NCI-H187 treated with DMSO at 0.1 percent for 48 hours (cell line): ENCODE measurements at places on chromosomes 13 and 19.

- no peak for DNase-seq
These were observed 332.1 kb downstream of the UQCRFS1 start for GRCh38 chr19:28880735-28881401.

- no peak for DNase-seq
These were observed 97.8 kb downstream of the RNF17 start for GRCh38 chr13:24861617-24862362.

DNA sequence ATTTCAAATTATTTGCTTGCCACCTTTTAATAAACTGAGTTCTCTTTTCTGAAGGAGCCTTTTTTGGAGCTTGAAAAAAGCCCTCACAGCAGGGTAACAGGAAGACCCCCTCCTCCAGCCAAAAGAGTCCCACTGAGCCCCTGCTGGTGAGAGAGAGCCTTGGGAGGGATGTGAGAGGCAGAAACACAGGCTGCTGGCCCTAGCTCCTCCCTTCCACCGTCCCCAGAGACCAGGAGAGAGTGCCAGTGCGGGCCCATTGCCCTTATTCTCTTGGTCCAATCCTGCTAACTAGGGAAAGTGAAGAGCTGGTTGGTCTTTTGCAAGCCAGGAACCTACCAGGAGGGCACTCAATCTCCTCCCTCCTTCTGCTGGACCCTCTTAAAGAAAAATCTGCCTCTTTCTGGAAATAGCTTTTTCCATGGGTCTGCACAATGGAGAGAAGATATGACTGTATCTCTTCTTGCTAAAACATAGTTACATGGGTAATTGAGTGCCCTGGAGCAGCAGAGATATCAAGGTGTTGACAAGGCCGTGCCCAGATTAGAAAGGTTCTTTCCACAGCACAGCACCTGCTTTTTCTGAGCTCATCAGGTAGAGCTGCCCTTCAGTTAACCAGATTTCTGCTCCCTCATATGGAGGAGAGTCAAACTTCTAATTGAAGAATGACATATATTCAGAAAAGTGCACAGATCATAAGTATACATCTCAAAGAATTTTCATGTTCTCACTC, 113.9 kb downstream of the LRCH1 start:
- DNase-seq, result no peak

DNA sequence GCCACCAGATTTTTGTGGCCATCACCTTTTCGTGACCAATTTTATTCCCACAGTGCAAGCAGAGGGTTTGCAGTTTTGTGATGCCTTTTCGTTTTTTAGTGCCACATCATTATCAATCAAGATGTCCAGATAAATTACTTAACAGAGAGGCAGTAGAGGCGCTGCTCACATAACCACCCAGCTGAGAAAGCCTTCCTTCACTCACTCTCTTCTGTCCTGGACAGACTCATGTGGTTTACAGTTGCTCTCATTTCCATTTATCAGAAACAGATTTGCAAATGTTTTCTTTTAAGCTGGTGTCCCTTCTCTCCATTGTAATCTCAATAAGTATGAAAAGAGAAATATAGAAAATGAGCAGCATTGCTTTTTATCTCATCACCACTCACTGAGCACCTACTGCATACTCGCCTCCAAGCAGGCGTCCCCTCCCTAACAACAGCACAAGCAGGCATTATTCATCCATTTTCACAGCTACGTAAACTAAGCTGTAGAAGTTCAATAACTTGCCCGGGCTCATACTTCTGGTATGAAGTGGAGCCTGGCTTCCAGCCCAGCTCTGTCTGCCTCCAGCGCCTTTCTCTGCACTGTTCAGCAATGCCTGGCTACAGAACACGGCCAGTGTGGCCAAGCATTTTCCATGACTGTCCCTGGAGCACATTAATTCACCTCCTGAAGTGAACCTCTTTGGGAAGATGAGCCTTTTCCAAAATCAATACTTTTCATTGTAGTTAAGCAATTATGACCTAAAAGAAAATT, 34.6 kb upstream of the KATNAL1 start:
- DNase-seq, result no peak

DNA sequence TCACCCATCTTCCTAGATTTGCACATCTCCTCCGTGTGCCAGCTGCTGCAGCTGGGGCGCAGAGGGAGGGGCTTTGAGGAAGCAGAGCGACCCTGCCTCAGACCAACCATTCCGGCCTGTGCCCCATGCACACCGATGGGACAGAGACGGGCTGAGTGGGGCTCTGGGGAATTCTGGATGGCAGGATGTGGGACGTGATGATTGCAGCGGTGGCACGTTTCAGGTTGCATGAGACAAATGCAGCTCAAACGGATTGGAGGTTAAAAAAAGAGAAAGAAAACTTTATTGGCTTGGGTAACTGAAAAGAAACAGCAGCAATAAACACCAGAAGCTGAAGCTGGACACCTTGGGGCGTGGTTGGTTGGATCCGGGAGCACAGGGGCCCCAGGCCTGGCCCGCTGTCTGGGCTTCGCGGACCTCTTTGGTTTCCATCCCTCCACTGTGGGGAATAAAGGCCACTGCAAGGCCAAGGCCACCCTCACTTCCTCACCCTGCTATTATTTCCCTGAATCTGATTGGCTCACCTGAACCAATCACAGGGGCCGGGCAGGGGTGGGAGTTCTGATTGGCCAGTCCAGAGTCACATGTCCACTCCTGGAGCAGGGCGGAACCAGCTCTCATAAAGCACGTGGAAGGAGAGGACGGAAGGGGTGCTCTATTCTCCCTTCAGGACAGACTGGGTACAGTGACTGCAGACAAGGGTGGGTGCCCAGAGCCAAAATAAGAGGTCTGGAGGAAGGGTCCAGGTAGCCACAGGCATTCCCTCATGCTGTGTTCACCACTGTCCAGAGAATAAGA, 6.1 kb upstream of the ZNF787 start:
- DNase-seq, result no peak

GRCh38 chr19:23558541-23558940, 128.5 kb downstream of the ZNF675 start:
- DNase-seq, result no peak

- DNase-seq, result no peak
These were observed 4.8 kb upstream of the SOX1 start for GRCh38 chr13:112062072-112062567.

DNA sequence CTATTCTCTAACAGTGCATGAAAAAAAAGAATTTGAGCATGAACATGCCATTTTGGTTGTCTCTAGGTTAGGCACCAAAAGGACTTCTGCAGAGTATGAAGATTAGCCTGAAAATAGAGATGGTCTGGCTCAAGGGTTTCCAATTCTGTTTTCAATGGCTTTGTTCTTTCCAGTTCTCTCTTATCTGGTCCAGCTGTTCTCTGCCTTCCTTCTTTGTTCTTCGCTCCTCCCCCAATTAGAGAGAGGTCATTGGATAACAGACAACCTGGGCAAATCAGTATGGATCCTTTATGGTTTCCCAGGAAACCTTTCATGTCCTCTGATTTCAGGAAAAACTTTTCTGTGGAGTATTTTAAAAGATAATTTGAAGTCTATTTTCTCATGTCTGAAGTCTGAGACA, 623.4 kb downstream of the PCDH17 start:
- no peak for DNase-seq

DNA sequence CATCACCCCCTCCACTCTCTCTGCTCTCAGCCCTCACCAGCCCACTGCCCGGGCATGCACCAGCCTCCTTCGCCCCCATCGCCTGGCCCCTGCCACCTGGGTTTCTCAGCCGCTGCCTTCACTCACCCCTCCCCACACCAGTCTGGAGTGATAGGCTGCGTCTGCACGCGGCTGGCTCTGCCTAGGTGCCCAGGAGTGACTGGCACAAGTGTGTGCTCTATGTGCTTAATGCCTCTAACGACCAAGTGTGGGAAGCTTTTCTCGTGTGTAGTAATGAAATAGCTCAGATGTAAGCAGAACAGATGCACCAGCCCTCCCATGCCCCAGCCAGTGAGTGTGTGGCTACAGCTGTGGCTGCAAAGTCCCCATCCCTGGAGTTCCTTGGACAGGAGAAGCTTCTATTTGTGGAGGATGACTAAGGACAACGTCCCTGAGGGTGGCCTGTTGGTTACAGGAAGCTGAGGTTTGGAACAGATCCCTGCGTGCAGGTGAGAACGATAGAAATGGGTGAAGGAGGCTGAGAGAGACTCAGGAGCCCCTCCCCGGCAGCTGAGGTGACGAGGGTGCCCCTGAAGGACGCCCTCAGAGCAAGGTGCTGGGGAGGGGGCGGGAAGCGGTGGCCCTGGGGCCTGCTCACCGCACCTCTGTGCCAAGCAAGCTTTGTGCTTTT, 35.6 kb downstream of the ATP11A start:
- no peak for DNase-seq

DNA sequence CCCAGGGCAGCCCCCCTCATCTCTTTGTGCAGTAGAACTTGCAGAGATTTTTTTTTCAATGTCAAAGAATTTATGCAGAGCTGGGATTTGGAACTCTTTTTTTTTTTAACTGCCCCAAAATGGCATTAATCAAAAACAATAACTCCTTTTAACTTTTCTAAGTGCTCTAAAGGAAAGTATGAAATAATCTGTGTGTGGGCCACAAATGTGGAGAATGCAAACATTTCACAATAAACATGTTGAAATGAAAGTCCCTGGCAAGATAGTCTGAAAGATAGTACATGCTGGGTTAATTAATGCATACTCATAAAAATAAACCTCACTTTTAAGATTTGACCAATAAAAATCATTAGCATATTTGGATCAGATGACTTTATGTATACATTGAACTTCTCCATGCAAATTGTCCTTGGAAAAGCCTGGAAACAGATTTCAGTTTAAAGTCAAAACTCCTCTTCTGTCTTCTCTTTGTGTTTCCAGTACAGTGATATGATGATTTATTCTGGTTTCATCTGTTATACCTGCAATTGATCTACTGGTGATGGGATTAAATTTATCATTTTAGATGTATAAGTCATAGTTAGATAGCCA, 30.5 kb upstream of the ZNF536 start:
- DNase-seq, result no peak

- no peak for DNase-seq
These were observed 19.7 kb downstream of the ZFR2 start for GRCh38 chr19:3849092-3849491.

GRCh38 chr19:41702171-41702651, 6.2 kb upstream of the CEACAM5 start:
- no peak for DNase-seq

DNA sequence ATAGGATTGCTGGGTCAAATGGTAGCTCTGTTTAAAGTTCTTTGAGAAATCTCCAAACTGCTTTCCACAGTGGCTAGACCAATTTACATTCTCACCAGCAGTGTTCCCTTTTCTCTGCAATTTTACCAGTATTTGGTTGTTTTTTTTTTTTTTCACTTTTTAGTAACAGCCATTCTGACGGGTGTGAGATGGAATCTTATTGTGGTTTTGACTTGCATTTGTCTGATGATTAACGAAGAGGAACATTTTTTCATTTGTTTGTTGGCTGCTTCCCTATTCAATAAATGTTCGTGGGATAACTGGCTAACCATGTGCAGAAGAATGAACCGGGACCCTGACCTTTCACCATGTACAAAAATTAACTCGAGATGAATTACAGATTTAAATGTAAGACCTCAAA, 31.2 kb downstream of the CYP4F2 start:
- no peak for DNase-seq

DNA sequence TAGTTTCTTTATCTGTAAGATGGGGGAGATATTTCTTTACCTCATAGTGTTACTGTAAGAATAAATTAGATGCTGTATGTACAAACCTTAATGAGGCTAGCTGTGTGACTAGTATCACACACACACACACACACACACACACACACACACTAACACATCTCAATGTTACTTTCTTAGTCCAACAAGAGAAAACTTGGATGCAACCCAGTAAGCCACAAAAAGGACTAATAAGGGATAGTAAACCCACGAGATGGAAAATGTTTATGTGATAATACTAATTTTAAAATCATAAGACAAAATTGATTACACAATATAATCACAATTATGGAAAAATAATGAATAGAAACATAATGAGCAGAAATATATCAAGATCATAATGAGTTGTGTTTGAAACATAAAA, 437.7 kb upstream of the ZNF507 start:
- DNase-seq, result no peak

DNA sequence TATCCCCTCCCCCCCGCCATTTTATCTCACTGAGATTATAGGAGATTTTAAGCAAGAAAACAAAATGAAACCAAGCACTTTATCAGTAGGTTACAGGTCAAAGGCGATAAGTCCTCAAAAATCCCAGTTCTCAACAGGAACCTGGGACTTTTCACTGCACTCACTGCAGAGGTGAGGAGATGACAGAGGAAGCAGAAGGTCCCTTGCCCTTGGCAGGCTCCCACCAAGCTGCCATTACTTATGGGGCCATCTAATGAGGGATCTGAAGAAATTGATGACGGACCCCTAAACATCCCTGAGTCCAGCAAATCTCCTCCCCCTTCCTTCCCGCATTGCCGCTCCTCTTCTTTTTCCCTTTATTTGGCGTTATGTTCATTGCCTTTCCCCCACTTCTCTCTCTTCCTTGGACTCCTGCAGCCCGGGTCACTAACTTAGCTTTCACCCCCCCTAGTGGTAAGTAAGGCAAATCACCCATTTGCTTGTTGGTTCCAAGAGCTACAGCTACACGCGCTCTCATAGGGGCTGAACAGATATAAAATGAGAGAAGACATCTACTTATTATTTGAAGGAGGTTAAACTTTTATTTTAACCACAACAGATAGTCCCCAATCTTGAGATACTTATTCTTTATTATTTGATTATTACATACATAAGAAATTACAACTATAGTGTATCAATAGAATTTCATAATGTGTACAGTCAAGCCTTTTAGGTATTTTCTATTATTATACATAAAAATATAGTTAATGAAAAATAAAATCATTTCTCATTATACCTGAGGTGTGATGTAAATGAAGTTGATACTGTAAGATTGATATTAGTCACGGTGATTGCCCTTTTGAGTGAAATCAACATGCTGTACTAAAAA, 52.0 kb upstream of the ARGLU1 start:
- peak; percentile 41 for DNase-seq

- DNase-seq, result no peak
These were observed 37.6 kb downstream of the ZNRF4 start for GRCh38 chr19:5492635-5493409.

DNA sequence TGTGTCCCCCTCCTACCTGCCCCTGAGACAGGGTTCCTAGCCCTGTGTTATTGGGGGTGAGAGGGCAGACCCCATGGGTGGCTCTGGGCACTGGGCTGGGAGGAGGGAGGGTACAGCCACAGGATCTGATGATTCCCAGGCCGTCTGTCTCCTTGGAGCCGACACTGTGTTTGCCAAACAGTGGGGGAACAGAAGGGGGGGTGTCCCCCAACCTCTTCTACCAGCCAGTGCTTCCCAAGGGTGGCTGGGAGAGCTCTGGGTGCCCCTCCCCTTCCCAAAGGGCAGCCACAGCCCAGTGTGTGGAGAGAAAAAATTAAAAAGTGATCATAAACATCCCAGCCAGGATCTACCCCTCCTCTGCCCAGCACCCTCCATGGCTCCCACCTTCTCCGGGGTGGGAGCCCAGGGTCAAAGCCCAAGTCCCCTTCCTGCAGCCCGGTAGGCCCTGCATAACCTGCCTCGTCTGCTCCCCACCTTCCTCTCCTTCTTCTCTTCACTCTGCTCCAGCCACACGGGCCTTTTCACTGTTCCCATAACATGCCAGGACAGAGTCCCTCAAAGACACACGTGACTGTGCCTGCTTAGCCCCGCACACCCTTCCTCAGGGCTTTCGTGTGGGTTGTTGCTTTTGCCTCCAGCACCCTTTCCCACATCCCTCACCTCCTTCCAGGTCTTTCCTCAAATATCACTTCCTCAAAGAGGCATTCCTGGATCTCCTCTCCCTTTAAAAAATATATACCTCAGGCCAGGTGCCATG, 1.4 kb upstream of the PLIN4 start:
- DNase-seq, result no peak
